ENCODE measurements at places on chromosomes 3 and 15.

- peak; percentile 75 for DNase-seq
Measured at GRCh38 chr15:68334661-68335124, 57.1 kb downstream of the FEM1B start.

DNA sequence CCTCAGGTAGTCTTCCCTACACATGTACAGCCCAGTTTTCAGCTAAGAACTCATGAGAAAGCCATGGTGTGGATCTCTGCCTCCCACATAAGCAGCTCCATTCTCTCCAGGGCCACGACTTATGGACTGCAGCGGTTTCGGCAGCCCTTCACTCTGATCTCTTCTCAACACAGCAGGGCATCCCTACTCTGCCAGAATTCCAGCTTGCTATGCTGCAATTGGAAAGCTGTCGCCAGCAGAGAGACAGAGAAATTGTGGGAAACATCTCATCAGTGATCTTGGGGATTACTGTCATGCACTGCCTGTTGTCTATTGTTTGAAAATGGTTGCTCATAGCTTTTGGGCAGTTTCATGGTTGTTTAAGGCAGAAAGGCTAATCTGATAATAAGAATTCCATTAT, 11.9 kb upstream of the BLM start:
- DNase-seq, result no peak

GRCh38 chr15:98729446-98730042, 81.2 kb downstream of the IGF1R start:
- peak; percentile 35 for DNase-seq

- no peak for DNase-seq
Measured at GRCh38 chr15:53246404-53246803, 456.3 kb upstream of the ONECUT1 start.

- peak; percentile 58 for DNase-seq
Measured at GRCh38 chr3:72319194-72320094, 528.8 kb downstream of the SHQ1 start.

- no peak for DNase-seq
Measured at GRCh38 chr3:88189361-88189810, 39.6 kb downstream of the C3orf38 start.

GRCh38 chr3:115862099-115862498, 238.8 kb downstream of the GAP43 start:
- DNase-seq, result no peak

DNA sequence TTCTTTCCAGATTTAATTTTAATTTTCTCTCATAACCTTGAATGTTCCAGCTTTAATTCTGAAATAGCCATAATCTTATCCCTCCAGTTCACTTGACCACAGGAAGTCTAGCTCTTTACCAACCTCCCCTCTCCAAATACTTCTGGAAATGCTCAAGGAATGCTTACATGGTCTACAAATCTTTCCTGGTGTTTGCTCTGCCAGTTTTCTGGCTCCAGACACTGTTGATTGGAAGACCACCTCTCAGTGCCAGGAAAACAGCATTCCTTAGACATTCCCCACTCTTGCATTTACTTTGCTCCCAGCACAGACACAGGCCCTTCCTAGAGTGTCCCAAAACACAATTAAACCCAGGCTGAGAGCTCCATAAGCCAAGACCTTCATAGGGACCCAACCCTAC, 98.6 kb downstream of the MESD start:
- DNase-seq, result peak; percentile 62

DNA sequence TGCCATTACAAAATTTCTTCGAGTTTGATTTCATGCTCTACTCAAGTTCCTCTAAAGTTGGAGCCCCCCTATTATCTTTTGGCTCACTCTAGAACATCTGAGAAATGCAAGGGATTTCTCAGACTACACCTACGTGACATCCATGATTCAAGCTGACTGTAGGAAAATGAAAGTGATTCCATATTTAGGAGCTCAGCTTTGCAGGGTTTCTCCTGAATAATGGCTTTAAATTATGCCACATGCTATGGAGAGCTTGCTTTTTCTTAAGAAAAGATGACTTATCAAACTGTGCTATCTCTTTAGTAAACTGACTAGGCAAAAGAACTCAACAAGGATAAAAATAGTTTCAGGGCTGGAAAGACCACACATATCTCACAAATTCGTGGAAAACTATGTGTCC, 292.1 kb downstream of the LSAMP start:
- no peak for DNase-seq

DNA sequence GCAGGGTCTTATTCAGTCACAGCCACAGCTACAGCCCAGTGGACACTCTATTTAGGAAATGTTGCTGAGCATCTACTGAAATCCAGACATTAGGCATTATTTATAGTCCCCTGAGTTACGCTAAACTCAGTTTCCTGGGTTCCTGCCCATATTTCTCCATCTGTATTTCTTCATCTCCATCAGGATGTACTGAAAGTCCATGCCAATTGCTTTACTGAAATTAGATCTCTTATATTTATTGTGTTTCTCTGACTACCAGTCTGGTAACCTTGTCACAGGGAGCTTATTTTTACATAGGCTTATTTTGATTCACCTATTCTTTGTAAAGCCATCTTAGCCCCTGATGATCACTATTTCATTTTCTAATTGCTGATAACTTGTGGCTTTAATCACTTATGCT, 223.9 kb downstream of the TLE3 start:
- no peak for DNase-seq

- DNase-seq, result no peak
Measured at GRCh38 chr3:194340757-194341400, 10.2 kb downstream of the CPN2 start.

GRCh38 chr15:71748293-71748718, 62.0 kb upstream of the NR2E3 start:
- peak; percentile 37 for DNase-seq
